ENCODE measurements at places on chromosomes 7 and 10.

DNA sequence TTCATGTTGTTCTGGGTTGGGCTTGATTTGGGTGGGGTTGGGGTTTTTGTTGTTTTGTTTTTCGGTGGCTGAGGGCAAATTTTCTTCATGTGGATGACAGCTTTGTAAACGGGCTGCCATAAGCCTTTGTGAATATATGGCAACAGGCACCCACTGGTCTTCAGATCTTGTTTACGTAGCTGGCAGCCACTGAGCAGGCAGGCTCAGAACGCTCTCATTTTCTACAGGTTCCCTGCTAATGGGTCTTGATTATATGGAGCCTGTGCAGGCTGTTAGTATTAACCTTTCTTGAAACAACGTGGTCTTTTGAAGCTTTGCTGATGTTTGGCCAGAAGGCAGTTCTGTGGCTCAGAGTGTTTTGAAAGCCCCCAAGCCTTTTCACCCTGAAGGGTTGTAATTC lies 199.7 kb downstream of the TNS3 start:
- no peak for DNase-seq

DNA sequence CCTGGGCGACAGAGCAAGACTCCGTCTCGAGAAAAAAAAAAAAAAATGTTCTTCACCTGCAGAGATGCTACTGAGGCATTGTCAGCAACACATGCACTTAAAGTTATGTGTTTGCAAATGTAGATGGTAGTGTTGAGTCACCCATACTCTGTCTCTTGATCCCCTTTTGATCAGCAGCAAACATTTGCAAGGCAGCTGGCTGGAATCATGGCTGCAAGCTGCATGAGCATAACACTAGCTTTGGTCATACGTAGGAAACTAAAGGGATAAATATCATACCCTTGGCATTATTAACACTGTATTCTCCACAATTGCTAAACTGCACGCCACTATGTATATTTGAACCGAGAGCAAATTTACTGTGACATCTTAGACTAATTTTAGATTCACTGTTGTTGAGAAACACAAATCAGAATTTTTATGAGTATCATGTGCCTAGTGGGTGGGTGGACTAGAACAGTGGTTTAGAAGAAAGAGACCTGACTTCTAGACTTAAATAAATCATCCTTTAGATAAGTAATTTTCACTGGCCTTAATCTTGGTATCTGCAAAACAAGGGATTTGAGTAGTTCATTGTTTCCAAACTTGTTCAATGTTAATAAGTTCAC lies 229.3 kb upstream of the MEOX2 start:
- DNase-seq: no peak

DNA sequence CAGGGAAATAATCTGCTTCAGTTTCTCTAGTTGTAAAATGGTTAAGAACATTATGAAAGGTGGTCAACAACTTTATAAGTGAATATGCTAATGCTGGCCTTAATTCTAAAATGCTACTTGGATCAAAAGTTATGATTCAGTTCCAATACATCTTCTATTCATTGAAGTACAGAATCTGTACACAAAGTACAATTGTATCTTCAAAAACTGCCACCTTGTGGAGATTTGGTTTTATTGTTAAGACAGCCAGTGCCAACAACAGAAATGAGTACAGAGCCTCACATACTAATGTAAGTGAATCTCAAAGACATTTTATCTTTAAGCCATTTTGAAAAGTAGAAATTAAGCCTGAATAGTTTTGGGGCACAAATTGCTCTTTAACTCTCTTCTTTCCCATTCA lies 194.0 kb downstream of the CFTR start:
- DNase-seq: peak; percentile 36

DNA sequence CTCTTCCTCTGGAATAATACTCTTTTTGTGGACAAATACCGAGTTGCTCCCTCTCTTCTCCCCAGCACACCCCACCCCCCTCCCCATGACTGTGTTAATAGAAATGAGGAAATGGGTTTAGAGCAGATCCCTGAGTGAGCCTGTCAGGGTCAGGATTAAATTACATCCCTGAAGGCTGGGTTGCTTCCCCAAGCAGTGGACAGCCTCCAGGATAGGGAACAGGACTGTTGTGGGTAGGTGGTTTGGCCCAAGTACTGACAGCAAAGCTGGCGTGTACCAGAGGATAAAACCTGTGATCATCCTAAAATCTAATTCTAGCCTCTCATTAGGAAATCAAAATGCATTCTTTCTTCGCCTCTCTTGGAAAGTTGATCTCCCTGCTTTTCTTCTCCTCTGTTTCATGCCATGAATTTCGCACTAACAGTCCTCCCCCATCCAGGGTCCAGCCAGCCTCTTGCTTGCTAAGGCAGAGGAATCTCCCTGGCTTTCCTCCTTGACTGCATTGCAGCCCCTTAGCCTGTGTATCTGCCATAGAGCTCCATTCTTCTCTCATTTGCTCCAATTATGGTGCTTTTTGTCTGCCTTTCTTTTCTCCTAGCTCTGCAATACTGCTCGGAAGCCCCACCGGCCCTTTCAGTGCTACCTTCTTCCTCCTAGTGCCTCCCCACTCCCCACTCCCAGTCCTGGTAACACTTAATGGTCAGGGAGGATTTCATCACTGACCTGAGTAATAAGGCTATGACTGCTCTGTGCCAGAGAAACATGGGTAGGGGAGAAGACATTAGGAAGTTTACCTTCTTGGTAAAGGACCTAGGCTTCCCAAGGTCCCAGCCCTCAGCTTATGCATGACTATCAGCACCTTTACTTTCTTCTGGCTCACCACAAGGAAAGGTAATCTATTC lies 8.4 kb downstream of the LRRC4 start:
- DNase-seq: peak; percentile 44

DNA sequence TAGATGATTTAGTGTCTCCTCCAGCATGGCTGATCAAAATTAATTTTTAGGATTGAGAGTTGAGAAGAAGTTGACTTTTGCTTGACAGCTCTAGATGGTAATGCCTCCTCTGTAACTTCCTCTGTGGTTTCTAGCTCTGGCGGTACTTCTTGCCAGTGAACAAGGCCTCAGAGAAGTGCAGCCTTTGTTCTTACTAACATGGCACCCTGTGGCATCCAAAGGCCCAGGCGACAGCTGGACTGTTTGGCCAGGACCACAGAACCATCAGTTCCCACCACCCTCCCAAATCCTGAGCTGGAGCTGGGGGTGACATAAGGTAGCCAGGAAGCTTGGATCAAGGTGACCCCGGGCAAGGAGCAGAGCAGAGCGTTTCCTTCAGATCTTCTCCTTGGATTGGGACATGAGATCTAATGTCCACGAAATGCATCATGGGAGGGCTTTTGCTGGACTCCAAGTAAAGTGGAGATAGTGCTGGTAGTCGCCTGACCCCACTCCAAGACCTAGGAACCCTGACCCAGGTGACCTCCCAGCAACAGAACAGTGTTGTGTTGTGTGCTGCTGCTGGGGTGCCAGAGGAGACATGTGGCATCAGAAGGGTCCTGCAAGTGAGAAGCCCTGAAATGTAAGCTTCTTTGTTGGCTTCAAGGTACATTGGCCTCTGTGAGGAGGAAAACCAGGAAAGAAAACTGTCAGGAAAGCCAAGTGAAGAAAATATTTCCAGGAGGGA lies 41.8 kb downstream of the APBB1IP start:
- peak; percentile 95 for DNase-seq

DNA sequence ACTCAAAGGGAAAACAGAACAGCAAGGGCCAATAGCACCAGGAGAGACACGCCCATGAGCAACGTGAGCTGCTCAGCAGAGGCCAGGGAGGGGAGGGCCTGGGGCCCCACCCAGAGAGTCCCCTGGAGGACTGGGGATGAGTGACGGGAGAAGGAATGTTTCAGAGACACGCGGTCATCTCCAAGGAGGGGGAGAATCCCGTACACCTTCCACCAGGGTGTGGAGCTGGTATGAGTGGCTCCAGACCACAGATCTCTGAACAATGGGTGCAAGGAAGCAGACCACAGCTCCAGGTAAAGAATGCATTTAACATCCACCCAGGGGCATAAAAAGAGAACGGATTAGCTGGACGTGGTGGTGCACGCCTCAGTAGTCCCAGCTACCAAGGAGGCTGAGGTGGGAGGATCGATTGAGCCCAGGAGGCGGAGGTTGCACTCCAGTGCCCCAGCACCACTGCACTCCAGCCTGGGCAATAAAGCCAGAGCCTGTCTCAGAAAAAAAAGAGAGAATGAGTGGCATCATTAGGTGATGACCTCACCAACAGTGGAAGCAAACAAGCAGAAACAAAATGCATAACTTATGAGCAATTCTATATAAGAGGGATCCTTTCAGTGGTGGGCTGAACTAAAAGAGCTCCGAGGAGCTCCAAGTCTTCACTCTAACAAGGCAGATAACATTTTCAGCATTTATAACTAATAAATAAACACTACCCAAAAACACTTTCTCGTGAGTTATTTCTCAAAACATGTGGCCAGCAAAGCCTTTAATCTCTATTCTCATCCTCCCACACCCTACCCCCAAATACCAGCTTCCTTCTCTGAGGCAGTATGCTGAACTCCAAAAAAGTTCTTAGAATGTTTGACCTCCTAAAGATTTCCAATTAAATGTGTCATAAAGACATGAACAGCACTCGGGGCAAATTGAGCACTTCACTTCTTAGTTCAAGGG lies 12.5 kb downstream of the PSAP start:
- DNase-seq: no peak

DNA sequence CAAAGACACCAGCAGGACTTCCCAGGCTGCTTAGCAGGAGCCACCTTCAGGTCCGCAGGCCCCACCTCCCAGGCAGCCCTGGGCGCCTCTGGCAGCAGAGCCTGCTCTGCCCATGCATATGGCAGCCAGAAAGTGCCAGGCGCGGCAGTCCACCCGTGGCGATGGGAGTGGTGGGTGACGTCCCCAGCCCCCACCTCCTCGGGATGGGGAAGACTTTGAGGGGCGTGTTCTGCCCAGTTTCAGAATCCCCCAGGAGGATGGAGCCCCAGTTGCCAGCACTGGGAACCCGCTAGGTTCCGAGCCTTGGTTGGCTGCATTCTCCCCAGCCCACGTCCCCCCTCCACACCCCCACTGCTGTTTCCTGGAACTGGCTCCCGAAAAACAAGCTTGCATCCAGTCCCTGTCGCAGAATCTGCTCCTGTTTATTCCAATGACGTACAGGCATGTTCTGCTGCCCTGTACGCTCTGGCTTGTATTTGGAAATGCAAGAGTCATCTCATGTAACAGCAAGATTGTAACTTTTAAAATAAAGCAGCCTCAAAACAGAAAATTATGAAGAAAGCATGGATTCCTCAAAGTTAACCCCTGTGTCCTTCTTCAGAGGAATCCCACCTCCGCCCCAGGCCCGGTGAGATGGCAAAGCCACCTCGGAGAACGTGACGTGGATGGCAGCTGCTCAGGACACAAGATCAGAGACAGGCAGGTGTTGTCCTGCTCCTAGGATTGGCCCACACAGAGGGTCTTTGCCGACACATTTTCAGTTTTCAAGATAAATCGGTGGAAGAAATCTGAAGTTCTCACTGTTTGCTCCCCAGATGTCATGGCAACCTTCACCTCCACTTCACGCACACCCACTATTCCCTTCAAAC lies 87.8 kb upstream of the PPP2R2D start:
- no peak for DNase-seq

DNA sequence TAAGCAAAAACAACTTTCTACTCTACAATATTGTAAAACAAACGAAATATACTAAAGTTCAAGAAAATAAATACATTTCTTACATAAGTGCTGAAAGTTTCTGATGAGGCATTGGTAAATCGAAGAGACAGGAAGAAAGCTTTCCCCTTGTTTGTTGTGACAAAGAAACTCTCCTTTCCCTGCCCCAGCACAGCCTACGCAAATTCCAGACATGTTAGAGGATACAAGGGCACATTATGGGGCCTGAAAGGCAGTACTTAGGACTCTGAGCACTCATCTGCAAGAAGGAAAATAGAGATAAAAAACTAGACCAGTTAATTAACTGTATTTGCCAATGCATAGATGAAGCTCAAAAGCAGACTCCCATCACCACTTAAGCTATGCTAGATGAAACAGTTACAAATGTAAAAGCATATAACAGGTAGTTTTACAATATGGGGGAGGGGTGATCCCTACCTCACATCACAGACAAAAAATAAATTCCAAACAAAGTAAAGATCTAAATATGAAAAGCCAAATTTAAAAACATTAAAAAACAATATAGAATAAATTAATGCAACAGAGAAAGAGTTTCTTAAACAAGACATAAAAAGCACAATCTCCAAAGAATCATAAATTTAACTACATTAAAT lies 21.8 kb downstream of the ARHGAP19 start:
- no peak for DNase-seq

DNA sequence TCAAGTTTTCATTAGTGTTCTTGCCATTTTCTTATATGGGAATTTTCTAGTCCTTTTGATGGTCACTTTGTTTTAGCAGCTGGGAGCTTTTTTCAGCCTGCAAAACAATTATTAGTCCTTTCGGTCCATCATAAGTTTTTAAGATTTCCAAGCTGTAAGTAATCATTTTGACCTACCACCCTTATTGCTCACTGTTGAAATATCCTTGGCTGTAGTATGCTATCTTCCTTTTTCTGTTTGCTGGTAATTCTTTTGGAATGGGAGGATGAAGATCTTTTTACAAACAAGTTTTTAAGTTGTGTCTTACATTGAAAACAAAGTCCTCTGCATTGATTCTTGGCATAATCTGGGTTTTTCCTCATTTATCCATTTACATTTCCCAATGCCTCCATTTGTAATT lies 24.0 kb downstream of the BZW2 start:
- no peak for DNase-seq

- DNase-seq: peak; percentile 20
Observed at GRCh38 chr7:101058355-101058754, 26.9 kb upstream of the TRIM56 start.

GRCh38 chr7:99615989-99616358 lies 772 bp upstream of the ZSCAN25 start:
- no peak for DNase-seq

DNA sequence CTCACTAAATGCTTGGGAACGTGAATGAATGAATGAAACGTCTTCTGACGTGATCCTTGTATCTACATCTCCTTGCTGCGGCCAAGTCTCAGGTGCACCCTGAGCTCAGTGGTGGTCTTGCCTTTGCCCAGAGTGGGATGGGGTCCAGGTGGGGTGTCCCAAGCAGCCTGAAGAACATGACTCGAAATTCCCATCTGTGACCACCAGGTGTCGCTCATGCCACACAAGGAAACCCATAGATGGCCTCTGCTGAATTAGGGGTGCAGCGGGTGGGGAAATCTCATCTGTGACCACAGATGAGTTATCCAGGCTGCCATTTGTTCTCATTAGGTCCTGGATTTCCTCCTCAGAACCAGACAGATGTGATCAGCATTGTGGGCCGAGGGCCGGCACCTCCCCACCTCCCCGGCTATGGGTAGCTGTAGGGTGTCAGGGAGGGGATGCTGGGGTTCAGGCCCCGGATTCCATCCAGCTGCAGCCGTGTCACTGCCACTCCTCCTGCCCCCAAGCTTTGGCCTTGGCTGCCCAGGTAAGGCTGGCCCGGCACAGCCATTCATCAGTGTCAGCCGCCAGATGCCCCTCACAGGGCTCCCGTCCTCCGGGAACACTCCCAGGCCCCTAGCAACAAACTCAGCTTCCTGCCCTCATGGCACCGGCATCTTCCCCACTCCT lies 21.0 kb upstream of the GNA12 start:
- peak; percentile 27 for DNase-seq
